ENCODE measurements at places on chromosomes 5 and 9. TPM values are rescaled to one million over a fixed set of nuclear protein-coding genes. Genes with fewer than 3 reads are reported as not detected.

GRCh38 chr5:14364096-14364495 lies 217.5 kb upstream of the OTULINL start:
- no peak for DNase-seq

GRCh38 chr5:59598547-59598874 lies 295.0 kb downstream of the PDE4D start:
- no peak for DNase-seq

GRCh38 chr5:25458628-25459027 lies 813.9 kb upstream of the CDH10 start:
- DNase-seq, result no peak

TUT7 gene
- total RNA-seq, result 34.0 TPM

FSTL4 gene
- total RNA-seq, result 0.62 TPM

KCNT1 gene
- total RNA-seq, result 2.7 TPM

GRCh38 chr5:94693043-94693822 lies 74.8 kb downstream of the SLF1 start:
- no peak for DNase-seq

HTR4 gene
- 0.16 TPM for total RNA-seq

GRCh38 chr9:107439991-107440456 lies 49.5 kb downstream of the KLF4 start:
- DNase-seq, result no peak

DNA sequence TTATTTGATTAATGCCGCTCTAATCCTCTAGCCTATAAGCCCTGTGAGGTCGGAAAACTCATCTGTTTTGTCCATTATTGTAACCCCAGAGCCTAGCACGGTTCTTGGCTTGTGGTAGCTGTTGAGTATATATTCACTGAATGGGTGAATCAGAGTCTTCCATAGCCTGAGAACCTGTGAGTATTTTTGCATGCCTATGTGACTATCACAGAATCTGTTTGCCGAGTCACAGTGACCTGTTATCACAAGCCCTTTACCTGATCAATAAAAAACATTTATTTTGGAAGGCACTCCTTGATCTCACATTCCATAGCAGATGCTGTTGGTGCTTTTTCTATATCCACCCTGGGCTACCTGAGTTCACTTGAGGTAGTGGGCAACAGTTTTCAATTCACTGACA lies 125.0 kb upstream of the STC2 start:
- DNase-seq, result no peak

GDA gene
- 32.8 TPM for total RNA-seq

GRCh38 chr5:87307796-87308423 lies 40.2 kb downstream of the RASA1 start:
- no peak for DNase-seq

DNA sequence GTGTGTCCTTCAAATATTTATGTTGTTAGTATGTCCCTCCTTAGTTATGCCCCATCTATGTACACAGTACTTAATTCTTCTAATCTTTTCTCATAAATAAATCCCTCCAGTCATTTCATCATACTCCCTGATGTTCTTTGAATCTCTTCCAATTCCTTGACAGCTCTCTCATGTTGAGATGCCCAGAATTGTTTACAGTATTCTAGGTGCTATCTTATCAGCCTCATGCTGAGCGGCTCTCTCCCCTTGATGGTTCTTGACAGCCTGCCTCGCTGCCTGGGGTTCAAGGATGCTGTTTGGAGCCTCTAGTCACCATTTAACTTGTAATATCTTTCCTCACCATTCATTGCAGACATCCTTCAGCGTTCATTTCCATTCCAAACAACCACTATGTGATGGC lies 799.2 kb downstream of the BRINP1 start:
- no peak for DNase-seq

GRCh38 chr9:111502506-111502905 lies 18.3 kb upstream of the ECPAS start:
- no peak for DNase-seq

GRCh38 chr5:75367401-75367800 lies 30.4 kb downstream of the HMGCR start:
- no peak for DNase-seq

ZBTB5 gene
- 22.5 TPM for total RNA-seq

GRCh38 chr9:114746591-114747346 lies 59.1 kb downstream of the TNFSF15 start:
- no peak for DNase-seq
